ENCODE measurements at places on chromosomes 7 and 10. TPM values are rescaled to one million over a fixed set of nuclear protein-coding genes. Genes with fewer than 3 reads are reported as not detected.

DNA sequence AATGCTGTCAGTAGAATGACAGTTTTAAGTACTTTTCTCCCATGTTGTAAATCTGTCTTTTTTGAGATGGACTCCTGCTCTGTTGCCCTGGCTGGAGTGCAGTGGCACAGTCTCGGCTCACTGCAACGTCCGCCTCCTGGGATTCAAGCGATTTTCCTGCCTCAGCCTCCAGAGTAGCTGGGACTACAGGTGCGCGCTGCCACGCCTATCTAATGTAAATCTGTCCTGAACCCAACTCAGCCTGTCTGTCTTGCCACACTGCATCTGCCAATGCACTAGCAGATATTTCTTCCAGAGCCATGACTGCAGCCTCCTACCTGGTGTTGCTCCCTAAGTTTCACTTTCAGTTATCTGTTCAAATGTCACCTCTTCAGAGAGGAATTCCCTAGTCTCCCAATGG, 264.1 kb downstream of the PHF14 start:
- no peak for DNase-seq

GRCh38 chr7:47066976-47067614, 514.8 kb downstream of the TNS3 start:
- DNase-seq, result no peak

- DNase-seq, result no peak
Observed at GRCh38 chr10:126380352-126381076, 7.8 kb downstream of the ADAM12 start.

GRCh38 chr10:14074062-14074884, 256.5 kb downstream of the FRMD4A start:
- DNase-seq, result peak; percentile 94

GRCh38 chr10:71437537-71438092, 40.9 kb downstream of the CDH23 start:
- no peak for DNase-seq

GRCh38 chr7:94182066-94182465, 177.9 kb upstream of the BET1 start:
- DNase-seq, result peak; percentile 71

DNA sequence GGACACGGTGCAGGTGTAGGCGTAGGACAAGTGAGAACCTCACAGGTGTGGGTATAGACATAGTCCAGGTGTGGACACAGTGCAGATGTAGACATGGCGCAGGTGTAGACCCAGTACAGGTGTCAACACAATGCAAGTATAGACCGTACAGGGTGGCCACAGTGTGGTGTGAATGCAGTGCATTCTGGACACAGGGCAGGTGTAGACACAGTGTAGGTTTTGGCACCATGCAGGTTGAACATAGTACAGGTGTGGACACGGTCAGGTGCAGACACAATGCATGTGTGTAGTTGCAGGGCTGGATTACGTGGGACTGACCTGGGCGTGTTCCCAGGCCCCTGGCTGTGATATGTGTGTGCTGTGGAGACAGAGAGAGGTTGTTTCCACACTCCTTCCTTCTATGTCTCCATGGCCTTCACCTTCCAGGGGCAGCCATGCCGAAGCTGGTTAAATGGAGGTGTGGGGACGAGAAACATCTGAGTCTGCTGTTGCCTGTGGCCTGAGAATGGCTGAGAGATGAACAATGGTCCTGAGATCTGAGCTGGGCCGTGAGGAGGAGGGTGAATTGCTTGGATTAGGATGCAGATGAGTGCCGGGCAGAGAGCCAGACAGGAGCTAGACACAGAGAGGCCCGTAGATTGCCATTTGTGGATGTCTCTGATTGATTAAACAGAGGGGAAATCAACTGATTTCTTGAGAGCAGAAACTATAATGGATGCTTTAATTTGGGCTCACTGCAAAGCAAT, 343.9 kb upstream of the SHH start:
- no peak for DNase-seq

- DNase-seq, result no peak
Observed at GRCh38 chr7:151484971-151485707, 34.6 kb downstream of the RHEB start.

GRCh38 chr10:52801947-52802346, 29.4 kb upstream of the MBL2 start:
- DNase-seq, result no peak

- no peak for DNase-seq
Observed at GRCh38 chr10:12588091-12588860, 238.9 kb downstream of the CAMK1D start.

DNA sequence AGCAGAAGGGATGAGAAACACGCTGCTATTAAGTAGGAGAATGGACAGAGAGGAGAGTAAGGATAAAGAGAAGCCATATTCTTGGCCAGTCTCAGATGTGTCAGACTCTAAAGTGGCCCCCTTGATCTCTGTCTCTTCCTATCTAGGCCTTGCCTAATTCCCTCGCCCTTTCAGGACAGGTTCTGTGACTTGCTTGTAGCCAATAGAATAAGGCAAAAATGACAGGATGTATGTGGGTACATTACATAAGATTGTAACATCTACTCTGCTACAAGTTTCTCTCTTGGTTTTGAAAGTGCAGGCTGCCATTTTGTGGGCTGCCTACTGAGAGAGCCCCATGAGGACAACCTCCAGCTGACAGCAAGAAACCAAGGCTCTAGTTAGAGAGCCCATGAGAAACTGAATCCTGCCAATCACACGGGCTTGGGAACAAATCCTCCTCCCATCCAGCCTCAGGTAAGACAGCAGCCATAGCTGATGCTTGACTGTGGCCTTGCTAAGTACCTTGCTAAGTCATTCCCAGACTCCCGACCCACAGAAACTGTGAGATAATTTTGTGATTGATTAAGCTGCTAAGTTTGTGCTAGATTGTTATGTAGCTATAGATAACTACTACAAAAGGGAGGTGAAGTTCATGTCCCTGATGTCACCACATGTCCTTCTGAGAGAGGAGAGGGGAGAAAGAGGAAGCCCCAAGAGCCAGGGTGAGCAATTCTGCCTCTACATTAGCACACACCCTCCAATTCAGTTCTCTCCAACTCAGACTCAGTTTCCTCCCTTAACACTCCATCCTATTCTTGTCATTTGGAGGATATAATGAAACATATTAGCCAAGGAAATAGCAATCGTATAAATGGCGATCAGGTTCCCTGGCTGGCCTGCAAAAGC, 185.5 kb downstream of the SGMS1 start:
- no peak for DNase-seq

DNA sequence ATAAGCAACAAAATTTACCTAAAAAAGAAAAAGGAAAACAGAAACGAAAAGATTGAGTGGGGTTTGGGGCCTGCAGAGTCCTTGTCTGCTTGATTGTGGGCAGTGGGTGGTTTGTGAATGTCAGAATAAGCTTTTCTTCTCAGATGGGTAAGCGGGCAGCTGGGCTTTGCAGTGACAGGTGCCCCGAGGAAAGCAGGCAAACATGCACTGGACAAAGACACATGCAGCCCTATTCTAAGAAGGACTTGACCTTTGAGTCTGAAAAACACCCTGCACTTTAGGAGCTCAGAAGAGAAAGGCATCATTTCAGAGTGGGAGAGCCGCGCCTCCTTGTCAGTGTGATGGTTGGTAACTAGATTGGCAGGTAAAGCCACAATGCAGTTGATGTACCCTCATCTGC, 562.7 kb downstream of the PTPRN2 start:
- no peak for DNase-seq

The PBLD gene
- total RNA-seq, result 3.1 TPM

The SLC16A9 gene
- 13.7 TPM for total RNA-seq

The CPN1 gene
- total RNA-seq, result not detected

The CPXM2 gene
- not detected for total RNA-seq

The FHIP2A gene
- total RNA-seq, result 14.0 TPM

The FOXP2 gene
- 1.7 TPM for total RNA-seq

The NUTM2E gene
- total RNA-seq, result not detected
